ENCODE measurements at places on chromosomes 16 and 17. TPM values are rescaled to one million over a fixed set of nuclear protein-coding genes. Genes with fewer than 3 reads are reported as not detected.
A peak's percentile ranks its signal among the peaks of the same experiment; 100 is the strongest.

DNA sequence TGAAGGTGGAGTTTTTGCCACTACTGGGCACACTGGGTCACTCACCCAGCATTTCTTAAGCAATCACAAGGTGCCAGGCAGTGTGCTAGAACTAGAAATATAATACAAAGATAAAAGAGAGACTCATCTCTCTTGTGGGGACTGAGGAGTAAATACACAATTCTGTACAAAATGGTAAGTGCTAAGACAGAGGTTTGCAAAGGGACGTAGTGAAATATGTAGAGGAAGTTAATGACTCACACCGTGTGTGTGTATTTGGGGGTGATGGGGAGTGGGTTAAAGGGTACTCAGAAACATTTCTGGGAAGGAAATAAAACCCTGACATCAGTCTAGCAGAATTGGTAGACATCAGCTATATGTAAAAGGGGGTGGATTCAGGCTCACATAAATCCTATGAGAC is 389.3 kb downstream of the CA10 start:
- DNase-seq = no peak

DNA sequence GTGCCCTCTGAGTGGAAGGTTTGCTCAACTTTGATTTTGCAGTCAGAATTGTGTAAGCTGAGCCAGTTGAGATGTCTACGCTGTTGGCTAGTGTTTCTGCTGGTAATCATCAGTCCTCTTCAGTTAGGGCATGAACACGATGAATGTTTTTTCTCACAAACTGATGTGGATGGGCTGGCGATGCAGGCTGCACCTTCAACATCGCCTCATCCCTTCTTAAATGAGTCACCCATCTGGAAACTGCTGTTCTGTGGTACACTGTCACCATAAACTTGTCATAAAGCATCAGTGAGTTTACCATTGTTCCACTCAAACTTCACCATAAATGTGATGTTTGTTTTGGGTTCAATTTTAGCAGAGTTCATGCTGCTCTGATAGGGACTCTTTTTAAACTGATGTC is 8.4 kb downstream of the C16orf95 start:
- no peak for DNase-seq

DNA sequence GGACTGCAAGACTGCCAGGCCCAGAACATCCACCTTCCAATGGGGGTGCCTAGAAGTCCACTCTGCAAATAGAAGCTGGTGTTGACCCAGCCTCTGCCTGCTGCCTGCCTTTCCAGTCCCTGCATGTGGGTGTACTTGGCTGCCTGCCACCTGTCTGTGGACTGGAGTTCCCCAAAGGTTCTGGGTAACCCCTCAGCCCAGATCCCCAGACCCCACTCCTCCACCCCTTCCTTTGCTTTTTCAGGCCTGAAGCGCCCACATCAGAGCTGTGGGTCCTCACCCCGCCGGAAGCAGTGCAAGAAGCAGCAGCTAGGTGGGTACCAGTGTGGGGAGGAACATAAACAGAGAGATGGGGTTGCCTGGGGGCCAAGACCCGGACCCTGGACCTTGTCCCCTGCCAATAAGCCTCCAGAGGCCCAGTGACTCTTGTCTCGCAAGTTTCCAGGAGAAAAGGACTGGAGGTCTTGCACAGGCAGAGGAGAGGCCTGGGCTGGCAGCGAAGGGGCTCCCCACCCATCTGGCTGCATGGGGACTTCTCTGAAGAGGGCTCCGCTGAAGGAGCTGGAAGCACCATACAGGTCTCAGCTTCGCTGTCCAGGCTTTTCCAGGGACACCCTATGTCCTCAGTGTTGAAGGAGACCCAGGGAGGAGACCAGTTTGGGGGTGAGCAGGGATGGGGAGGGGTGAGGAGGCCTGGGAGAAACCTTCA is 34.3 kb downstream of the NLRC5 start:
- DNase-seq = peak; percentile 91

- no peak for DNase-seq
Observed at GRCh38 chr17:77365584-77366186, 224.9 kb downstream of the SEC14L1 start.

- DNase-seq = no peak
Observed at GRCh38 chr17:73297934-73298861, 13.6 kb downstream of the CDC42EP4 start.

DNA sequence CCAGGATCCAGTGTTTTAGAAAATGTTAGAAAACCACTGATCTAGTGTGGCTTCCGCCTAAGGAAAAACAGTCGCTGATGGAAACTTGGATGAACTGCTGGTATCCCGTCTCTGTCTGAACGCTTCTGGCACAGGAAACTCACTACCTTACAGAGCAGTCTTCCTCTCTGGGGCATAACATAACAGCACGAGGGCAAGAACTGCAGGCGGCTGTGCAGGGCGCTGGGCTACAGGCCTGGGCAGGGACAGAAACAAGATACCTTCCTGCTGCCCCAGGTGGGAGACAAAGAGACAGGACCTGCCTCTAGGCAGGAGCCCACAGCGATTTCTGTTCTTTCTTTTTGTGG is 10.5 kb downstream of the MXRA7 start:
- DNase-seq = no peak

GRCh38 chr16:83200005-83200779 is 573.4 kb downstream of the CDH13 start:
- no peak for DNase-seq

- DNase-seq = no peak
Observed at GRCh38 chr17:83091257-83092141, 12.1 kb downstream of the METRNL start.

GRCh38 chr17:55673743-55674506 is 48.7 kb downstream of the TMEM100 start:
- DNase-seq = no peak

DNA sequence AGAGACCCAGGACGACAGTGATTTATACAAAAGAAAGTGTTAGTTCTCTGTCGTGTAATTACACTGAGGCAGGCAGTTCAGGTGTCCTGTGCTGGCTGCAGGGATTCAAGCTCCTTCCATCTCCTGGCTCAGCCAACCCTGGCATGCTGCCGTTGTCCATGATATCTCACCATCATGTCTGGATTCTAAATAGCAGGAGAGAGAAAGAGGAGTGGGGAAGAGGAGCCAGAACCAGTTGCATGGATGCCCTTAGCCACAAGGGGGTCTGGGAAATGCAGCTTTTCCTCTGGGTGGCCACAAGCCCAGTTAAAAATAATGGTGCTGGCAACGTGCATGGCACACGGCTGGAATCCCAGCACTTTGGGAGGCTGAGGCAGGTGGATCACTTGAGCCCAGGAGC is 9.7 kb downstream of the C16orf54 start:
- DNase-seq = no peak

GRCh38 chr16:24053099-24053946 is 202.8 kb upstream of the CACNG3 start:
- DNase-seq = no peak

- DNase-seq = no peak
Observed at GRCh38 chr17:48239603-48239995, 132.0 kb downstream of the SNX11 start.

GRCh38 chr17:35117984-35118383 is 1.7 kb downstream of the RAD51D start:
- DNase-seq = peak; percentile 18

DNA sequence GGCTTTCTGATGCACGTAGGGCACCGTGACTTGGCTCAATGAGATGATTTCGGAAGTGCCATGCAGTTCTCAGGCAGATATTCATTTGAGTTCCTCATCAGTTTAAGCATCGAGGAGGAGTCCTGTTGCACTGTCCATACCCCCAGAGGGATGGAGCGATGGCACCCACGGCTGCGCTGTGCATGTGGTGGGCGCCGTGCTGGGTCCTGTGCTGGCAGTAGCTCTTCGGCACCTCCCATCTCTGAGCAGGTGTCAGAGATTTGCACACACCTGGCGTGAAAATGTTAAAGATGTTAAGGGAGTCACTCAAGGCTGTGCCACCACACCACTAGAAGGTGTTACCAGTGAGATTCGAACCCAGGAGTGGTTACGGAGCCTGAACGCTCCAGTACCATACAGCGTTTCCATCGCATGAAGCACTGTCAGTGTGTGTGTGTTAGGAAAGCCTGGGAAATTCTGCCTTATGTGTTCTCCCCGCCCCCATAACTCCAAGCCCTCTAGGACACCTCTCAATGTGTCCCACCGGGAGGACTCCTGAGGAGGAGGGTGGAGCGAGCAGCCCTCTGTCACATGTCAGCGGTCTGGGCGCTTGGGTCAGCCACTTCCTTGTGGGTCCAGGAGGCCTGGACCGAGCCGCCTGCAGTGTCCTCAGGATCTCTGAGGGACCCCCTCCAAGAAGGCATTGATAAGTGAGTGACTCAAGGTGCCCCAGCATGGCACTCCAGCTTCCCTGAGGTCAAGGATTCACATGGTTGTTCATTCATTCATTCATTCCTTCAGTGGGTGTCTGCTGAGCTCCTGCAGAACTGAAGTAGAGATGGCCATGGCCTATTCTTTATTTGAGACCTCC is 3.8 kb downstream of the MRC2 start:
- DNase-seq = no peak

- peak; percentile 39 for DNase-seq
Observed at GRCh38 chr17:47693731-47694580, at the start of gene TBKBP1. TSS of gene TBKBP1 (plus strand) at chr17:47694161. CDS start at chr17:47696113, 1,952 bp downstream.

GRCh38 chr17:7001318-7001961 is 5.6 kb downstream of the ALOX12 start:
- peak; percentile 28 for DNase-seq

- DNase-seq = peak; percentile 22
Observed at GRCh38 chr17:74354123-74354522, 7.5 kb downstream of the BTBD17 start.

- no peak for DNase-seq
Observed at GRCh38 chr17:37605813-37606505, 3.3 kb downstream of the SYNRG start.

DNA sequence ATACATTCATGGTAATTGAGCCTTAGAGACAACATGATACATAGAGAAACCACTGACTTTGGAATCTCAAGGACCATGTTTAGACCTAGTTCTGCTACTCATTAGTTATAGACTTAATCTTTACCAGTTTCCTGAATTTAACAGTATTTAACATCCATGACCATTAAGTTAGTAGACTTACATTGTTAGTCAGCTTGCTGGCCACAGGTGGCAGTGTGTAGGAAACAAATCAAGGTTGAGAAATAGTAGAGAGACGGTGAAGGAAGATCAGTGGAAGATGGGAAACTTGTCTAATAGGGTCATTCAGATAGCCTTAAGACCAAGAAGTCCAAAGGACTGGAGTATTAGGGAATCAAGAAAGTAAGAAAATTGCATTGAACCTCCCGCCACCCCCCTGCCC is 31.0 kb downstream of the OMG start:
- DNase-seq = no peak

DNA sequence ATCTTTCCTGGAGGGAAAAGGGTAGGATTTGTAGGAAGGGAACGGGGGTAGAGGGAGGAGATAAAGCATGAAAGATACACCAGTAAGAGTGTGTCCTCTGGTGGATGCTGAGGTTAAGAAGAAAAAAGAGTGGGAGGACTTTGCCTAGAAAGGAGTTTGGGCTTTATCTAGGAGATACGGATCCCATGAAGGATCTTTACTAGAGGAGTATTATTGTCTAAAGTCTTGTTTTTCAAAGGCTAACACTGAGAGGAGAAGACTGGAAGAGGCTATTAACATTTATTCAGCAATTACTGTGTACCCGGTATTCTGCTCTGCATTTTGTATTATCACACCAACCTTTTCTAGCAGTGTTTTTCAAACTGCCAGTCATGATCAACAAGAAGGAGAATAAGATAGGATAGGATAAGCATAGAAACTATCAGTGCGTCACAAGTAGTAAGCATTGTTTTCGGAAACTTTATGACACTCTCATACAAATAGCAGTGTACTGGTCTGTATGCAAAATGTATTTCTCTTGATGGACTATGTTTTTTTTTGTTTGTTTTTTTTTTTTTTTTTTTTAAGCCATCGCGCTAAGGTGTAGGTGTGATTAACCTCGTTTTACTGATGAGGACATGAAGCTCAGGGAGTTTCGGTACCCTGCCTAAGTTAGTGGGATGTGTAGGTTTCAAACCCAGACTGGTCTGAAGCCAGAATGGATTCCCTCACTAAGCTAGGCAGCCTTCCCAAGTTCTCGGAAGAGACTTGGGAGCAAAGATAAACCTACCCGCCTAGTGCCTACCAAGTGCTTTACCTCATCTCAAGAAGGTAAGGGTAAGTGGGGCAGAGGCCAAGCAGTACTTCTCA is 1.3 kb upstream of the SP2 start:
- no peak for DNase-seq

- DNase-seq = no peak
Observed at GRCh38 chr17:4510618-4510941, 11.9 kb downstream of the SPNS2 start.

GRCh38 chr16:56709443-56710040 is 20.4 kb upstream of the NUP93 start:
- no peak for DNase-seq

DNA sequence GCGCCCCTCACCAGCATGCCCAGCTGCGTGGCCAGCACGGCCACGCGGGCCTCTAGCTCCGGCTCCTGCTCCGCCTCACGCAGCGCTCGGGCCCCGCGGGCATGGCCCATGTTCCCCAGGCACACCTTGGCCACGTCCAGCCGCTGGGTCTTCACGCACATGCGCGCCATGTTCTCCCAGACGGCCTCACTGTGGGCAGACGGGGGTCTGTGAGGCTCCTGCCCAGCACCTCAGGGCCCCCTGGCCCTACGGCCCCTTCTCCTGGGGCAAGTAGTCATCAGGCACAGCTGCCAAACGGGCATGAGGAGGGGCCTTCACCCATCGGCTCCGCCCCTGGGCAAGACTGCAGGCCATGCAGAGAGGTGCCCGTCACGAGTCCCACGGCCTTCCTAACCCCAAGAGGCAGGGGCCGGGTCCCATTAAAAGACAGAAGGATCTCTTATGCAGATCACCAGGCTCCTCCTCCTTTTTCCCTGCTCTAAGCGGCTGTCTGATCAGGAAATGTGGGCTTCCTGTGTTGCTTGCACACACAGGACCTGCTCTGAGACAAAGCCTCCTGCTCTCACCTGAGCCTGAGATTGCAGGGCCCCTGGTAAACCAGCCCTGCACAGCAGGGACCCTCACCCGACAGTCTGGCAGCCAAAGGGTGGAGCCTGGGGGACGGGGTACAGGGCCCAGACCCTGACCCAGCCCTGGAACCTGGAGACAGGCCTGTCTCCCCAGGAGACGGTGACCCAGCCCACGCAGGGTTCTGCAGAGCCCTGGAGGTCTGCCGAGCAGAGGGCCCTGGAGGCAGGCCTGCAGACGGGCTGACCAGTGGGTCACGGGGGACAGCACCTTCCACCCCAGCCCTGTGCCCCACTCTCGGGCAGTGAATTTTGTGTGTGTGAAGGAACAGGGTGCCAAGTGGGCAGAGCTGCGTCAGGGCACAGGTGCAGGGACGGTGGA is 6.6 kb upstream of the TMEM204 start:
- peak; percentile 60 for DNase-seq

- no peak for DNase-seq
Observed at GRCh38 chr17:78041386-78042179, 83.1 kb downstream of the TNRC6C start.

SLC12A3 gene
- total RNA-seq = not detected

KRTAP2-1 gene
- total RNA-seq = not detected

KRTAP9-8 gene
- not detected for total RNA-seq

GPR142 gene
- not detected for total RNA-seq

SULT1A4 gene
- total RNA-seq = 1.0 TPM

TBC1D3E gene
- 0.24 TPM for total RNA-seq

SLC5A10 gene
- total RNA-seq = not detected

NTN1 gene
- 0.33 TPM for total RNA-seq

ZNF205 gene
- total RNA-seq = 0.11 TPM

GINS2 gene
- total RNA-seq = 68.6 TPM

NKD1 gene
- 1.5 TPM for total RNA-seq

KRT26 gene
- not detected for total RNA-seq

RMI2 gene
- total RNA-seq = 37.0 TPM
